ENCODE measurements at places on chromosomes 11 and 22.

DNA sequence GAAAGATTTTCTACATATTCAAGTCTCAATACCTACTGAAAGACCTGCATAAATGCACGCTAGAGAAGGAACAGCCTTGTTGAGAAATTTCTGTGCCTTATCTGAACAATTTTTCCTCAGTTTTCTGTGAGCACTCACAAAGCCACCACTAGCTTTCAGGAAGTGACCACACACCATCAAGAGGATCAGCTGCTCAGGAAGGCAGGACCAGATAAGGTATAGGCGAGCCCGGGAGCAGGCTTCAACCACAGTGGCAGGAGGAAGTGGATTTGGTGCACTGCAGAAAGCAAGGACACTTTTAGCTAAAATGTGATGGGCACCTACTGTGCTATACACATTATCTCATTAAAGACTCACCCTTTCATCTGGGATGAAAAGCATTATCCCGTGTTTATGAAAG lies 220.8 kb downstream of the RAB38 start:
- DNase-seq: peak; percentile 1

DNA sequence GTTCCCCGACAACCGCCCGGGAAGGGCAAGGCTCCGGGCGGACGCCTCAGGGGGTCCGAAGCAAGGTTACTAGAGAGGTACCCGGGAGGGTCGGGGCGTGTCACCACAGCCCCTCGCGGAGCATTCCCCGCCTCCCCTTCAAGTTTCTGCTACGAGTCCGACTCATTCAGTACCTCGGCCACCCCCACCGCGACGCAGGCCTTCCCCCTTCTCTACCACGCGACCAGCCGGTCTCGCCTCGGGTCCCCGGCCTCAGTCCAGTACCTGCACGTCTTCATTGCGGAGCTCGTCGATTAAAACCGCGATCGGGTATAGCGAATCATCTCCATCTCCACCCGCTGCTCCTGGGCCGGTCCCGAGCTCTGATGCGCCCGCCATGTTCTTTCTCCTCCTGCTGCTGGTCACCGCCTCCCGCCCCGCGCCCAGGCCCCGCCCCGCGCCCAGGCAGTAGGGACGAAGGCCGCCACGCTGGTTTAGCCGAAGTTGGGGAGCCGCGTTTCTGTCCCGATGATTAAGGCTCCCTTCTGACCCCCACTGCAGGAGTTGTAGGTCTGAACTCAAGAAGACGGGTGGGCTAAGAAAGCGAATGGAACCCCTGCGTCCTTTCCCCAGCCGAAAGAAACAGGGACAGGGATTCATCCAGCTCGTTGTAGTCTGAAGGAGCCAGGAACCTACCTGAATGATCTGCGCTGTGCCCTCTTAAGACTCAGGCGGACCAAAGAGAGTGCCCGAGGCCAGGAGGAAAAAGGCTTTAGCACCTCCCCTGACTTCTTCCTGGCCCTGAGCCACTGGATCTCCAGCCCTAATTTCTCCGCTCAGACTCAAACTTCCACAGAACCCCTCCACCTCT lies at the start of gene PPP2R1B:
PPP2R1B (minus strand) TSS at position 406 of the 850 bp plus-strand sequence; CDS start at position 378, 28 bp downstream.
- DNase-seq: peak; percentile 87

DNA sequence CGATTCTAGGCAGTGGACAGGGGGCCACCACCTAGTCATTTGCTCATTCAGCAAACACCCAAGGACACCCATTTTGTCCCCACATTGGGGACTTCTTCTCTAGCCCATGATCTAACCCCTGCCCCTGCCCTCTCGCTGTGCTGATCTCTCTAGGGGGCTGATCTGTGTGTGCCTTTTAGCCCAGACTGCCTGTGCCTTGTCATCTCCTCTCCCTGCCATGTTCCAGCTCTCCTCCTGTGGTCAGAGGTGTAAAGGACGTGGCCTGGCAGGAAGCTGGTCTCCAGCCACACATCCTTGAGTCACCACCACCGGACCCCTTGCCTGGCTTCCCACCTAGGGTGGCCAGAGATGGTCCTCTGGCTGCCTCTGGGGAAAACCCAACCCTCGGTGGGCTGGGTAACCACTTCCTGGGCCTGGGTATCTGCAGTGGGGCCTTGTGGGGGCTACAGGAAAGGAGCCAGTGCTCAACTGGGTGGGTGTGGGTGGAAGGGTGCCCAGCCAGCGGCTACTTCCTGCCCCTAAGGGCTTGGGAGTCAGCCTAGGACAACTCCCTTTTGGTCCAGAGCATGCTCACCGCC lies 1.3 kb downstream of the CTSW start:
- no peak for DNase-seq

GRCh38 chr11:29268733-29269132 lies 748.1 kb downstream of the KCNA4 start:
- no peak for DNase-seq

- no peak for DNase-seq
These were observed 26.5 kb downstream of the ATXN10 start for GRCh38 chr22:45698094-45698493.

- DNase-seq: peak; percentile 45
These were observed 9.4 kb upstream of the RBM4B start for GRCh38 chr11:66686801-66687750.

DNA sequence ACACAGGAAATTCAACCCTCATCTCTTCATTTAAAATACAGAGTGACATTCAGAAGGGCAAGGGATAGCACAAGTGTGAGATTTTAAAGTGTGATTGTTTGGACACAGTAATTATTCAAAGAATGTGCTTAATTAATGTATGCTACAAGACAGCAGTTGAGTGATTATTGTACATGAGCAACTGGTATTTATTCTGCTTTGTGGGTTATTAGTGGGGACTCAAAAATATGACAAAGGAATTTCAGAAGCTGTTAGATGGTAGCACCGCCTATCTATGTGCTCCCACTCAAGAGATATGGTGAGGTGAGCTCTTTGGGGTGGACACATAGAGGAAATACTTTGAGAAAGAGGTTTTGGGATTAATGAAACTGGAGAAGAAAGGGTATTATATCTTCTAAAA lies 5.8 kb upstream of the HBD start:
- DNase-seq: no peak

GRCh38 chr11:23836981-23837380 lies 659.9 kb upstream of the LUZP2 start:
- no peak for DNase-seq

DNA sequence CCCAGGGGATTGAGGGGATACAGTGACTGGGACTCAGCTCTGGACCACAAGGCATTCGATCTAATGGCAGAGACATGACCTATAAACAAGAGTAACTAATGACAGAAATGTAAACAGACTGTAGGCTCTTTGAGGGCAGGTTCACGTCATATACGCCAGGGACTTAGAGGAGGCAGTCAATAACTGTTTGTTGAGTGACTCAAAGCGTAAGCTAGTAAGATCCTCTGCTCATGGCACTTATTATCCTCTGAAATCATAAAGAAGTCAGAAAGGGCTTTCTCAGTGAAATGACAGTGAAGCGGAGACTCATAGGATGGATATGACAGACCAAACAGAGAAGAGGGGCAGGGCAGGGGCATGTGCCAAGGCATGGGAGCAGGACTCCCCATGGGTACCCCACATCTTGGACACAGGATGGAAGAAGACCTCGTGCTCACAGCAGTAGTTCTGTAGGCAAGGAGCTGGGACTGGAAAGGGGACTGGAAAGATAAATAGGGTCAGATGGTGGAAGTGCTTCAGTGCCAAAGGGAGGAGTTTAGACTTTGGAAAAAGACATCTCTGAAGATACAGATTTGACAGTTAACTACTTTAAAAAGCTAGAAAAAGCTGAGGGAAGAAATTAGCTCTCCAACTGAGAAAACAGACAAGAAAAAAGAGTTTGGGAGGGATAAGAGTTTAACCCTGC lies 72.7 kb downstream of the SLC1A2 start:
- DNase-seq: no peak
